ENCODE measurements at places on chromosomes 2 and 18.

DNA sequence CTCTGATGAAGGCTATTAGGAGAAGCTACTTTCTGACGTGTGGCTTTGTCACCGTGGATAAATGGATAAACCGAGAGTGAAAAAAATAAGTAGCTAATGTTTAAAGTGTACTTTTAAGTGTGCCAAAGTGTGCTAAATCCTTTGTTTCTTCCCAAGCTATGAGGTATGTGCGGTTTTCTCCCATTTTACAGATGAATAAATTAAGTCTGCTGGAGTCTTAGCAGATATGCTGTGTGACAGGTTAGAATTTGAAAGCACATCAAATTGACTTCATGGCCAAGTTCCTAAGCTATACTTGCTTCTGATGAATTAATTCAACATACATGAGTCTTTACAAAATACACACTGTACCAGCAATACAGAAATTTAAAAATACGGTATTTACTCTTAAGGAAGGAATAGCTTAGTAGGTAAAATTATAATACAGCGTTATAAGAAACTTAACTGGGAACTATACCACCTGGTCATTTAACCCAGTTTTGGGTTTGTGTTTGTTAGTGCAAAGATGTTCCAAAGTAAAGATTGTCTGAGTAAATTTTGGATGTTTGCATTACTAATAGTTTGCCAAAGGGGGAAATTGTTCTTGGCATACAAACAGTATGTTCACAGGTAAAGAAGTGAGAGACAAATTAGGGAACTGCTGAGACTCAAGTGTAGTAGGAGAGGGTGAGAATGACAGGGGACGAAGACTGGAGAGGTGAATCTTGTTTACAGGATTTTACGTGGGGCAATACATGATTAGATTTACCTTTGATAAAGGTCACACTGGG is 1.4 kb downstream of the AGPS start:
- DNase-seq = no peak

GRCh38 chr2:121579309-121579708 is 48.6 kb downstream of the RNU4ATAC start:
- no peak for DNase-seq

GRCh38 chr2:26412091-26412673 is 10.5 kb downstream of the DRC1 start:
- no peak for DNase-seq

DNA sequence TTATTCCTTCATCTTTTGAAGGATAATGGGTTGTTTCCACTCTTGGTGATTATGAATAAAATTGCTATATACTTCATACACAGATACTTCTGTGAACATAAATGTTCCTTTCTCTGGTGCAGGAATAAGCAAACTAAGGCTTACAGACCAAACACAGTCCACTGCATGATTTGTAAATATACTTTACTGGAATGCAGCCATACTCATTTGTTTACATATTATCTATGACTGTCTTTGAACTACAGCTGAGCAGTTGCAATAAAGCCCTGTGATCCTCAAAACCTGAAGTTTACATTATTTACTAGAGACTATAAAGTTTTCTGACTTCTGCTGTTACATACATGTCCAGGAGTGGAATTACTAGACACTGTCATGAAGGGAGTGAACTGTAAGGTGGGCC is 381.0 kb upstream of the CNTNAP5 start:
- no peak for DNase-seq

DNA sequence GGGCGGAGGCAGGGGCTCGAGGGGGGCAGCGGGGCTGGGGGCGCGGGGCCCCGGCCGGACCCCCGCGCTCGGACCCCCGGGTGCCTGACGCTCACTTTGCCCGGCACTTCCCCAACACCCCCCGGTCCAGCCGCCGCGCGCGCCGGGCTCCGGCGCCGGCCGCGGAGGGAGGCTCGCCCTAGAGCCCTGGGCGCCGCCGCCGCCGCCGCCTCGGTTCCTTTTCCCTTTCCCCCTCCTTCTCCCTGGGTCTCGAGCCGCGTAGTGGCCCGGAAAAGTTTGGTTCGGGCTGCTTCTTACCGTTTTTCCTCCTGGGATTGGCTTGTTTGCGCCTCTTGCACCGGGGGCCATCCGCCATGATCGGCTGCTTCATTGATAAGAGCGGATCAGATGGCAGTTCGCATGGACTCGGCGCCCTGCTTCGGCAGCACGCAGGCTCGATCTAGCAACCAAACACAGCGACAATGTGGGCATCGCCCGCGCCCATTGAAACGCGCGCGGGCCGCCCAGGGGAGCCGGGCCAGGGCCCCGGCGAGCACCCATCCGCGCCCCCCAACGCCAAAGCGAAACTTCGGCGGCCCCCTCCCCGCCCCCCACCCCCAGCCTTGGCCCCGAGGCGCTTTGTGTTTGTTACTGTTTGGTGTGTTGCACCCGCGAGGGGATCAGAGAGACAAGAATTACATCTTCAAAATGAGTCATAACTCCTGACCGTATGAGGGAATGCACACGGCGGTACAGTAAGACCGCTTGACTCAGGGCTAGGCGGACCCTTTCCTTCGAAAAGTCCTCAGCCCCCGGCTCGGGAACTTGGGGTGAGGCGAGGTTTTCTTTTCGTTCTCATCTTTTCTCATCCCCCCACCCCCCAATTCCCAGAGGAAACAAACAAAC is 2.7 kb downstream of the ZEB2 start:
- DNase-seq = peak; percentile 88

DNA sequence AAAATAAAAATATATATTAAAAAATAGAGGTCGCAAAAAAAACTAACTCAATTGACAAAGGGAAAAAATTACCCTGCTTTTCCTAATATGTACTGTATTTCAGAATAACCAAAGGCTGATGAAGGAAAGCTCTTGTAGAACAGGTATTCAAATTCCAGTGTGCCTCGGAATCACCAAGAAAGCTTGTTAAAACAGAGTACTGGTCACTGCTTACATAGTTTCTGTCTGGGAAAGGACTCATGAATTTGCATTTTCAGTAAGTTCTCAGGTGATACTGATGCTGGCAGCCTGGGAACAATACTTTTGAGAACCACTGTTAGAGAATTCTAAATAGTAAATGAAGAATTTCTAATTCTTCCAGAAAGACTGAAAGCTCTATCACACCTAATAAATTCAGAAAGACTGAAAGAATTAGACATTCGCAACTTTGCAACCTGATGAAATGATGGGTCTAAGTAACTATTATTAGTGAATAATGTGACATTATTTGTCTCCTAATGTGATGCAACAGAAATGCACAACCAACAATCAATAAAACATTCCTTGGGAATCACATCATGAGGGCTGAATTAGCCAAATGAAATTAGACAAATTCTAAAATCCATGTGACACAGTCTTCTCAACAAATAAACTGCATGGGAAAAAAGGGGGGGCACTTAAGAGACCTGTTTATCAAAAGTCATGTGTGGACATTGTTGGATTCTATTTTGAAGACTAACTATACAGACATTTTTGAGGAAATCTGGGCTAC is 21.9 kb downstream of the RPRD1A start:
- no peak for DNase-seq

- no peak for DNase-seq
These were observed 621.9 kb downstream of the RNF144A start for GRCh38 chr2:7539077-7539476.

DNA sequence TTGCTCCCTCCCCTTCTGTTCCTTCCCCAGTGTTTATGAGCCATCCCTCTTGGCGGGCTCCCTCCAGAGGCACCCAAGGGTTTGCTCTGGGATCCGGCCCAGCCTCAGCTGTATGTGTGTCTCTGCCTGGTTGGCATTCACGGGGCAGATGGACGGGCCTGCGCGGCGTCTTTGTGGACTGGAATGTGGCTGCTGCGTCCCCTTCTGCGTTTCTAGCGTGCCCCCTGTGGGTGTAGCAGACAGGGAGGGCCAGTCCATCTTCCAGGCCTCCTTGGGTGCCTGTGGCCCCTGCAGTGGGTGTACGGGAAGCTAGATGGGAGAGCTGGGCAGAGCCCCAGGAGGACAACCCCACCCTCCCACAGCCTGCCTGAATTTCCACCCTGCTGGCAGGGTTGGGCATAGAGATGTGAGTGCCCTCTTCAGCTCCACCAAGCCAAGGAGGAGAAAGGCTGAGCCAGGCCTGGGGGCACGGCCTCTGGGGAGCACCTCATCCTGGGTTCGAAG is 15.7 kb downstream of the GPC1 start:
- no peak for DNase-seq

GRCh38 chr18:25678221-25678620 is 326.3 kb upstream of the ZNF521 start:
- DNase-seq = no peak

GRCh38 chr18:11719621-11720020 is 30.6 kb downstream of the GNAL start:
- no peak for DNase-seq

DNA sequence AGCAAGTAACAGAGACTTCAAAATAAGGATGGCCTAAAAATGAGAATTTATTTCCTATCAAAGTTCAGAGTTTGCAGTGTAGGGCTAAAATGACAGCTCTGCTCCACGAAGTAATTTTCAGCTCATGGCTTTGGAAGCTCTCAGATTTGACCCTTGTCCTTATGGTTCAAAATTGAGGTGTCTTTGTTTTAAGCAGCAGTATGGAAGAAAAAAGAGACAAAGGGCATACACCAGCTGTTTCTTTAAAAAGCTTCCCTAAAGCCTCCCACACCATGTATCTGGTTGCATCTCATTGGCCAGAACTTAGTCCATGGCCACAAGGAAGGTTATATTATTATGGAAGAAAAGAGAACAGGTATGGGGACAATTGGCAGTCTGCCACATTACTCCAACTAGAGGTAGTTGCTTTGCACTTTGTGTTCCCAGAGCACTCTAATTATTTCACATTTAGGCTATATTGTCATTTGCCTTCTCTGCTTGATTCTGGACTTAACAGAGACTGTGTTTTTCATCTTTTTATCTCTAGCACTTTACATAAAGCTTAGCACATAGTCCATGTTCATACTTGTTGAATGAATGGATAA is 180.4 kb downstream of the MCFD2 start:
- DNase-seq = no peak

DNA sequence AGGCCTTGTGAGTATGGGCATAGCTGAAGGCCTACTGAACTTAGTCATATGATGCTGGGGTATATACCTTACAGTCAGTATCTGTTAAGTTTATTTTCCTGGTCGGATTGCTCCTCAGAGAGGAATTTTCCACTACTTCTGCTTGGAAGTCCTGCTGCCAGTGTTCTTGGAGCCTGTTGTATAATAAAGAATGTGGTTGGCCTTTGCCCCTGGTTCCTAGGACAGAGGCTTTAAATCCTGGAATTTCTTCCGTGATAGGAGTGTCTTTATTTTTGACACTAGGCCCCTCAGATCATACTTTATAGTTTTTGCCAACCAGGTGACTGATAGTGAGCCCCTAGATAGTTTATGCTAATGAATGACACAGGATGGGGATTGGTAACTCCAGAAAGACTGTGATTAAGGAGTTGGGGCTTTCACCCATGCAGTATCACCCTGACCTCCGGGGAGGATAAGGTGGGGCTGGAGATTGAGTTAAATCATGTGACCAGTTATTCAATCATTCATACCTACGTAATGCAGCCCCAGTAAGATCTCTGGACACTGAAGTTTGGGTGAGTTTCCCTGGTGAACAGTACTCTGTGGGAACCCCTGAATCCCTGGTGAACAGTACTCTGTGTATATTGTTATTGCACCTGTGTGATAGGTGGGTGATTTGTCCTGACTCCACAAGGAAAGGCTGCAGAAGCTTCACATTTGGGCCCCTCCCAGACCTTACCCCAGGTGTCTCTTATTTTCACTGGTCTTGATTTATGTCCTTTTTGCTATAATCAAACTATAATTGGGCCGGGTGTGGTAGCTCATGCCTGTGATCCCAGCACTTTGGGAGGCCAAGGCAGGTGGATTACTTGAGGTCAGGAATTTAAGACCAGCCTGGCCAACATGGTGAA is 56.9 kb downstream of the COMMD1 start:
- no peak for DNase-seq

DNA sequence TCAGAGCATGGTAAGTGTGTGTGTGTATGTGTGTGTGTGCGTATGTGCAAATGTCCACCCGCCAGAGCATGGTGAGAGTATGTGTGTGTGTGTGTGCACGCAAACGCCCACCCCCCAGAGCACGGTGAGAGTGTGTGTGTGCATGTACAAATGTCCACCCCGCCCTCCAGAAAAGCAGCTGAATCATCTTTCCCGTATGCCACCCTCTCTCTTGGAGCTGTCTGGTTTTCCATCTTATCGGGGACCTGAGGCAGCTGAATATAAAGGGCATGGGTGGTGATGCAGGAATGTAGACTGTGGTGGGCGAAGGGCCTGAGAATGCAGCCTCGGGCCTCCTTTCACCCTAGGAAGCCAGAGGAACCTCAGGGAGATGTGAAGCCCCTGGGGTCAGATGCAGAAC is 66.9 kb downstream of the COPS7B start:
- DNase-seq = no peak

GRCh38 chr2:226903179-226903578 is 67.3 kb downstream of the RHBDD1 start:
- peak; percentile 71 for DNase-seq
